A549 treated with RU486 at 1 μM for 4 hours (cell line): ENCODE measurements at places on chromosomes 7 and 10. TPM values are rescaled to one million over a fixed set of nuclear protein-coding genes. Genes with fewer than 3 reads are reported as not detected.

Gene PRSS37
- total RNA-seq = not detected in 5 replicates

Gene FZD1
- total RNA-seq = 1.6 to 2.8 TPM (median 2.7 TPM) in 5 replicates

Gene MEIG1
- 0.69 to 2.5 TPM (median 1.1 TPM) in 5 replicates for total RNA-seq

Gene IGF2BP3
- total RNA-seq = 15.8 to 28.0 TPM (median 25.1 TPM) in 5 replicates

Gene RBP3
- total RNA-seq = not detected in 5 replicates

Gene NUDCD3
- 46.4 to 55.1 TPM (median 50.4 TPM) in 5 replicates for total RNA-seq

Gene SYT15
- total RNA-seq = 2.6 to 3.3 TPM (median 2.9 TPM) in 5 replicates

Gene TBX20
- total RNA-seq = 1.3 to 2.5 TPM (median 2.0 TPM) in 5 replicates

Gene C10orf95
- 0.09 to 0.15 TPM in 2 of 5 replicates, not detected in the others for total RNA-seq

Gene CCDC172
- total RNA-seq = not detected in 5 replicates

Gene CDK14
- 0.07 to 0.22 TPM (median 0.16 TPM) in 4 of 5 replicates, not detected in the other for total RNA-seq

Gene RTKN2
- total RNA-seq = 0.58 to 1.2 TPM (median 1.0 TPM) in 5 replicates

Gene IKZF1
- not detected in 5 replicates for total RNA-seq

Gene C10orf71
- not detected in 5 replicates for total RNA-seq

Gene NUTM2E
- total RNA-seq = 0.30 to 0.59 TPM (median 0.47 TPM) in 5 replicates

Gene TMEM209
- total RNA-seq = 11.1 to 18.2 TPM (median 15.9 TPM) in 5 replicates

Gene OR2AE1
- not detected in 5 replicates for total RNA-seq

Gene YKT6
- 111 to 125 TPM (median 118 TPM) in 5 replicates for total RNA-seq

Gene IKZF5
- total RNA-seq = 4.5 to 7.8 TPM (median 7.0 TPM) in 5 replicates

Gene STK17A
- total RNA-seq = 21.7 to 39.9 TPM (median 37.3 TPM) in 5 replicates

Gene TAS2R4
- 0.09 to 0.27 TPM (median 0.15 TPM) in 5 replicates for total RNA-seq

Gene SMKR1
- 11.8 to 13.5 TPM (median 13.4 TPM) in 5 replicates for total RNA-seq

Gene FAM131B
- 0.33 to 0.71 TPM (median 0.46 TPM) in 5 replicates for total RNA-seq

Gene LOXL4
- 1.1 to 1.6 TPM (median 1.3 TPM) in 5 replicates for total RNA-seq

Gene UFSP1
- 3.5 to 7.4 TPM (median 5.7 TPM) in 5 replicates for total RNA-seq

Gene CYP2C8
- total RNA-seq = not detected in 5 replicates

Gene SPDYE6
- not detected in 5 replicates for total RNA-seq

Gene A1CF
- 0.03 to 0.11 TPM in 2 of 5 replicates, not detected in the others for total RNA-seq

Gene STN1
- 18.1 to 21.4 TPM (median 18.9 TPM) in 5 replicates for total RNA-seq

Gene SLC26A5
- total RNA-seq = not detected in 5 replicates

Gene CNTNAP2
- 0.02 to 0.03 TPM (median 0.02 TPM) in 3 of 5 replicates, not detected in the others for total RNA-seq

Gene FAM25A
- total RNA-seq = not detected in 5 replicates

Gene ICA1
- total RNA-seq = 0.85 to 1.7 TPM (median 1.2 TPM) in 5 replicates

Gene PPP1R17
- total RNA-seq = not detected in 5 replicates

Gene GTF2IRD2
- 3.4 to 6.2 TPM (median 5.5 TPM) in 5 replicates for total RNA-seq

Gene SLC26A3
- total RNA-seq = not detected in 5 replicates

Gene INSYN2A
- total RNA-seq = 1.5 to 2.1 TPM (median 1.5 TPM) in 5 replicates

Gene GIMAP4
- total RNA-seq = not detected in 5 replicates

Gene HPSE2
- total RNA-seq = not detected in 5 replicates

Gene CYP3A4
- total RNA-seq = 0.10 TPM in 1 of 5 replicates, not detected in the others

Gene NKX2-3
- 0.07 to 0.09 TPM (median 0.08 TPM) in 4 of 5 replicates, not detected in the other for total RNA-seq

Gene BTBD16
- 0.32 to 0.80 TPM (median 0.49 TPM) in 5 replicates for total RNA-seq

Gene ZPBP
- not detected in 5 replicates for total RNA-seq

Gene CALML5
- total RNA-seq = not detected in 5 replicates

Gene ATAD1
- 22.6 to 56.6 TPM (median 46.0 TPM) in 5 replicates for total RNA-seq

Gene GRID2IP
- 0.03 TPM in 1 of 5 replicates, not detected in the others for total RNA-seq

Gene CPA2
- 0.15 TPM in 1 of 5 replicates, not detected in the others for total RNA-seq

Gene HOXA4
- total RNA-seq = 2.0 to 2.9 TPM (median 2.4 TPM) in 5 replicates

Gene ELN
- 0.08 to 0.10 TPM (median 0.09 TPM) in 4 of 5 replicates, not detected in the other for total RNA-seq

Gene TRIP6
- 40.0 to 57.6 TPM (median 56.1 TPM) in 5 replicates for total RNA-seq

Gene ATP5MK
- 250 to 552 TPM (median 478 TPM) in 5 replicates for total RNA-seq

Gene C10orf105
- total RNA-seq = not detected in 5 replicates

Gene NYAP1
- 0.64 to 1.6 TPM (median 1.2 TPM) in 5 replicates for total RNA-seq

Gene PRRT4
- 0.17 to 0.81 TPM (median 0.41 TPM) in 5 replicates for total RNA-seq

Gene ZYX
- 142 to 207 TPM (median 178 TPM) in 5 replicates for total RNA-seq
